Adrenal gland (tissue), 19 donors: ENCODE measurements at places on chromosomes 7 and 10.

GRCh38 chr10:132062641-132063390, 2.9 kb upstream of the JAKMIP3 start:
- no peak for DNase-seq

DNA sequence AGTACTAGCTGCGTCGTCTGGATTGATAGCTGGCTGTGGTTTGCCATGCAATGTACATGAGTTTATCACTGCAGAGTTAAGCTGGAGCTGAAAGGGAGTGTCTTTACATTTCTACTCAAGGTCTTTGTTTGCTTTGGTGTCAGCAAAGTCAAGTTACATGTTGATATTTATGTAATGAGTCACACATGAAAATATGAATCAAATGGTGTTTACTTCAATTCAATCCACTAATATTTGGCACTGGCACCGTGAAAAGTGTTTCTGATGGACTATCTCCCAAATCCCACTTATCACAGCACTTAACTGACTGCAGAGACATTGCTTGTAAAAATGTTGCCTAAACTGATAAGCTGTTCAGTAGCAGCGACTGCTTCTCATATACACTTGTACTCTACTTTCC, 395.9 kb downstream of the TFEC start:
- no peak for DNase-seq

GRCh38 chr10:117656385-117657367, 114.1 kb downstream of the EMX2 start:
- no peak for DNase-seq

DNA sequence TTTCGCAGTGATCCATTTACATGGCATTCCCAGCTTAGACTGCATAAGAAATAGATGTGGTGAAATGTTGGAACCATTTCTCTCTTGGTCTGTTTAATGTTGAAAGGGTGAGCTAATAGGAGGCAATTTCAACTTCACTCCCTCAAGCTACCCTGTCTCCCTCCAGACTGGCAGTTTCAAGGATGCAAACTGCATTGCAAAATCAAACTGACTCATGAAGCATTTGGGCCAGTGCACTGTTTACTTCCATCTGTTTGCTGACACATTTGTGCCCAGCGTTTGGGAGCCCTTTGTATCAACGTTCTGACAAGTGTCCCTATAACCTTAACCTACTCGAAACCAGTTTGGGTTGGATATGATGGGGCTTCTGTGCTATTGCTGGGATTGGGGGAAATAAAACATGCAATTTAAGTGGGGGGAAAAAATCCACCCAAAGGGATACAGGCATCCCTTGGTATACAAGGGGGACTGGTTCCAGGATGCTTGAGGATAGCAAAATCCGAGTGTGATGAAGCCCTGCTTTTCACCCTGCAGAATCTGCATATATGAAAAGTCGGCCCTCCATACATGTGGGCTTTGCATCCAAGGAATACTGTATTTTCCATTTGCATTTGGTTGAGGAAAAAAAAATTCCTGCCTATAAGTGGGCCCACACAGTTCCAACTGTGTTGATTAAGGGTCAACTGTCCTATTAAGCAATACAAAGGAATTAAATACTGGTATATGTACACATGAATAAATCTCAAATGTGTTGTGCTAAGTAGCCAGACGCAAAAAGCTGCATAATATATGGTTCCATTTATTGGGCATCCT, 15.6 kb downstream of the RHEB start:
- peak; percentile 84 for DNase-seq

GRCh38 chr10:77070346-77070745, 567.3 kb downstream of the KCNMA1 start:
- no peak for DNase-seq

- DNase-seq = no peak
Measured at GRCh38 chr7:98133181-98133580, 26.5 kb downstream of the LMTK2 start.

DNA sequence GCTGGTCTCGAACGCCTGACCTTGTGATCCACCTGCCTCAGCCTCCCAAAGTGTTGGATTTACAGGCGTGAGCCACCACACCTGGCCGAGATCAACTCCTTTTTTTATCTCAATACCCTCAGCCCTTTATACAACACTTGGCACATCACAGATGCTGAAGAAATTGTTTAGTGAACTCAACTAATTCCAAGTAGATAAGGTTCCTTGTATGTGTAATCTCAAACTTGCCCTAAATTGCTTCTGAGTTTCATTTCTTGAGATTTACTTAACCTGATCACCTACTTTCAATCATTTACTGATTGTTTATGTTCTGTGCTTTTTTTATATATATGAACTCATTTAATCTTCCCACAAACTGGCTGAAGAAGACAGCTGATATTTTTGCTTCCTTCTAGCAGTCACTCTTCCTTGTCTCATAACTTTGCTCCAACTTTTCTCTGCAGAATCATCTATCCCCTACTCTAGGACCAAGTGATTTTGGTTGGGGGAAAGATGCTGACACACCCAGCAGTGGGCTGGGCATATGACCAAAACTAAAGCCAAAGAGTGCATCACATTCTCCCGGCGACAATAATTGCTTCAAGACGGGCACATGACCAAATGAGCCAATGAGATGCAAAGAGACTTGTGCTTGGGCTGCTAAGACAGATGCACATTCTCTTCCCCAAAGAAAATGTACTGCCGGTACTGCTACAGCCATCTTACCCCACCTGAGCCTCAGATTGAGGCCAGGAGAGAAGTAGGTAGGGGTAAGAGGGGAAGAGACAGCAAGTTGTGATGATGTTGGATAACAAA, 40.3 kb upstream of the ARID5B start:
- DNase-seq = no peak

DNA sequence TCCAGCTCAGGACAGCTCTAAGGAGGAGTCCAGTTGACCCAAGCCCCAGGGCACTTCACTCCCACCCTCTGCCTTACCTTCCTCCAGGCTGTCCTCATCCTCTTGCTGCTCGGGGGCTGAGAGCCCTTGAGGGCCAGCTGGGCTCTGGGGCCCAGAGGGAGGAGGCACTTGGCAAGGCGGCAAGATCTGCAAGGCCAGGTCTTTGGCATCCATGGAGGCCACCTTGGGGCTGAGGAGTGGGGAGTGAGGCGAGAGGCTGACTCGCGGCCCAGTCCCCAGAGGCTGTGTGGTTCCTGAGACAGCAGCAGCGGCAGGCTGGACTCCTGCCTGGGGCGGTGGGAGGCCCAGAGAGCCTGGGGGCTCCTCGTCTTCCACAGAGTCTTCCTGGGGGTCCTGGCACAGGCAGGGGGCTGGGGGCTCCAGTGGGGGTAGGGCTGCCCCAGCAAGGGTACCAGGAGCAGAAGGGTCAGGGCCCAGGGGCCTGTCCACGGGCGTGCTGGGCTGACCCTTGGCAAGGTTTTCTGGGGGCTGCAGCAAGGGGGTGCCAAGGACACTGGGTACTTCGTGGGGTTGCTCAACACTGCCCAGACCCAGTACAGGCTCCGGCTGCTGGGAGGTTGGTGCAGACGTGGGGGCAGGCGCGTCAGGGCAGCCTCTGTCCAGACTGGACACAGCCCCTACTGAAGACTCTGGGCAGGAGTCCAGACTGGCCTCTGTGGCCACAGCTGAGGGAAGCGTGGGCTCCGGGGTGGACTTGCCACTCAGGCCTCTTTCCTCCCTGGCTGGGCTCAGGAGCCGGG, 6.5 kb downstream of the NACAD start:
- peak; percentile 44 for DNase-seq

DNA sequence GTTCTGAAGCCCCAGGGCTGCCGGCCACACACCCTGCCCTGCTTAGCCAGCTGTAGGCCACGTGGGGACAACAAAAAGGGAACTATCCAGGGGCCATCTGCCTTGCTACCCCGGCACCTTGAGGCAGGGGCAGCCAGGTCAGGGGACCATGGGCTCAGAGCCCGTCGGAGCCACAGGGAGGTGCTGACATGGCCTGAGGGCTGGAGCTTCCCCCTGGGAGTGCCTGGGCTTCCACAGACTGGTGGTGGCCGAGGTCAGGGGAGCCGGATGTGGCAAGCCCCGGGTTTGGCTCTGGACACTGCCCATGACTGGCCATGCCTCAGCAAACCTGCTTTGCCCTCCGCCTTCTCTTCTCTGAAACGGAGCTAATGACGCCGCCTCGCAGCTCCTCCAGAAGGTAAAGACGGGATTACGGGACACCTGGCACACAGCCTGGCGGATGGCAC, 178.5 kb downstream of the EBF3 start:
- DNase-seq = no peak

GRCh38 chr10:125868372-125868975, 12.6 kb downstream of the DHX32 start:
- no peak for DNase-seq

GRCh38 chr10:93126483-93127052, 52.9 kb downstream of the CYP26A1 start:
- DNase-seq = no peak

DNA sequence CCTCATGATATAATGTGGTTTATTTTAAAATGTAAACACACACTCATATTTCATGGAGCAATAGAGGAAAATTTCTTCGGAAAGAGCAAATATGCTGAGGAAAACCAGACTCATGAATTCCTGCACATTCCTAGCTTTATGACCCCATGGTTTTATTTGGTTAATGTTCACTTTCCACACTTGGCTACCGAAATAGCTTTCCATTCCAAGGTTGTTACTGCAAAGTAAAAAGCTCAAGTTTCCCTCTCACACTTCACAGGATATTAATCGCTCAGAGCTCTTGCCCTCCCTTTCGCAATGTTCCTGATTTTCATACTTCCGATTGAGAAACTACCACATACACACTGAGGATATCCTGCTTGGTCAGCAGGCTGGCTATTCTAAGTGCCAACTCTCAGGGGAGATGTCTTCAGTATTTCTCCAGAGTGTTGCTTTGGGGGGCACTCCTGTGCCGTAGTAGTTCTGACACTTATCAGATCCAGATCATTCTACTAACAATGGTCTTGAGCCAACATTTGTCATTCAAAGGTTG, 77.5 kb upstream of the STEAP1B start:
- peak; percentile 60 for DNase-seq

DNA sequence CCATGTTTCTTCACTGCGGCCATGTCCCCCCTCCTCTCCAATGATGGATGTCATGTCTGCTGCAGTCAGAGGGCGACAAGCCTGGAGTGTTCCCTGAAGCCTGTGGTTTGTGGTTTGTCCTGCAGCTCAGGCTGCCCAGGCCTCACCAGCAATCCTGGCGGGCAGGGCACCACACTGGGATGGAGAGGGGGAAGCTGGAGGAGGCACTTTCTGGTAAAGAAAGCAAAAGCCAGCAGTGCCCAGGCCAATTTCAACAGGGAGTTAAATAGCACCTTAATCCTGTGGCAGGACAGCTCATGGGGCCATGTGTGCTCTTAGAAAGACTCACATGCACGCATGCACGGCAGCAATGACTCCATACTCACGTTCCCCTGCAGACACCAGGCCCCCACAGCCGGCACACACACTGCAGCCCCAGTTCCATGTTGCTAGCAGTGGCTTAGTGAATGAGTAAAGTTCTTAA, 158.3 kb downstream of the EGFR start:
- DNase-seq = no peak

- DNase-seq = no peak
Measured at GRCh38 chr10:123878666-123879303, 12.8 kb downstream of the CPXM2 start.

DNA sequence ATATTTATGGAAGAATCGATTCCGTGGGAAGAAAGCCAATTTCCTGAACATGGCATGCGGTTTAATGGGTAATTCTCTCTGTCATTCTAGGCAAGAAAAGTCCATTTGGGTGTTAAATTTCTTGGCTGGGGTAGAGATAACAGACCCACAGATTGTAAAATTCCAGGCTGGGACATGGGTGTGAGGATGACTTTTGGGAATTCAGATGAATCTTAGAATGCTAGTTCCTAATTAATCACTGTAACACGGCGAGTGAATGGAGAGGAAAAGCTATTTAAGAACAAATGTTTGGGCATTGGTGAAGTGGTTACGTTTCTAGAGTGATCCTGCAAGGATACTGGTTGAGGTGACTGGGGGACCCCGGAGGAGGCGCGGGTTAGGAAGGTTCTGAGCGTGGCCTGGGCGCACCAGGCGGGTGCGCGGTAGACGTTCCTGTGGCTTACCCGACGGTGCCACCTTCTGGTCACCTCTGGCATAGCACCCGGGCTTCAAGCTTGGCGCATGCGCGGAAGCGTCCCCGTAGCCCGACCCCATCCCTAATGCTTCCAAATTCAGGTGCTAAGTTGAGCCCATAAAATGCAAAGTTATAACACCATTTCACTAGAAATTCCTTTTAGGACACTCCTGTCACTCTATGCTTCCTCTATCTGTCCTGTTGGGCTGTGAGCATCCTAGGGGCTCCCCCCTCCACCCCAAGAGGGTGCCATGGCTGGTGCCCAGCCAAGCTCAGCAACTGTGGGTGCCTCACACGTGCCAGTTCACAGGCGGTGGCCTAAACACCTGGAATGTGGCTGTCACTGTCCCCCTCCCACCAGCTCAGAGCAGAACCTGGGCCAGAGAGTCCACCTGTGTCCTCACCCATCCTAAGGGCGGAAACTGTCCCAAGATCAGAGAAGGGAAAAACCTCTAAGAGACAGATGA, 104.4 kb downstream of the PTPRE start:
- peak; percentile 90 for DNase-seq

DNA sequence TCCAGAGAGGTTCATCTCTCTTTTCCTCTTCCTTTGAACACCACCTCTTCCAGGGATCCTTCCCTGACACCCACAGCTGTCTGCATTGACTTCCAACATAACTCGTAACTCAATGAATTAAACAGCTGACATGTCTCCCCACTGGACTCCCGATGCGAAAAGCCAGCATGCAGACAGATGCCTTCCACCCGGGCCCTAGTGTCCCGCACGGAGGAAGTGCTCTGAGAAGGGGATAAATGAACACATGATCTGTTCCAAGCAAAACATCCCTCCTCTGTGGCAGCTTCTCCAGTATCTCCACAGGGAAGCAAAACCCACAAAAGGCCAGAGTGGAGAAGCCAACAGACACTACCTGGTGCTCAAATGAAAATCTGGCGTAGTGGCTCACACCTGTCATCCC, 28.3 kb downstream of the OGDHL start:
- DNase-seq = no peak

GRCh38 chr7:44796034-44796503, 412 bp upstream of the PPIA start:
- no peak for DNase-seq

DNA sequence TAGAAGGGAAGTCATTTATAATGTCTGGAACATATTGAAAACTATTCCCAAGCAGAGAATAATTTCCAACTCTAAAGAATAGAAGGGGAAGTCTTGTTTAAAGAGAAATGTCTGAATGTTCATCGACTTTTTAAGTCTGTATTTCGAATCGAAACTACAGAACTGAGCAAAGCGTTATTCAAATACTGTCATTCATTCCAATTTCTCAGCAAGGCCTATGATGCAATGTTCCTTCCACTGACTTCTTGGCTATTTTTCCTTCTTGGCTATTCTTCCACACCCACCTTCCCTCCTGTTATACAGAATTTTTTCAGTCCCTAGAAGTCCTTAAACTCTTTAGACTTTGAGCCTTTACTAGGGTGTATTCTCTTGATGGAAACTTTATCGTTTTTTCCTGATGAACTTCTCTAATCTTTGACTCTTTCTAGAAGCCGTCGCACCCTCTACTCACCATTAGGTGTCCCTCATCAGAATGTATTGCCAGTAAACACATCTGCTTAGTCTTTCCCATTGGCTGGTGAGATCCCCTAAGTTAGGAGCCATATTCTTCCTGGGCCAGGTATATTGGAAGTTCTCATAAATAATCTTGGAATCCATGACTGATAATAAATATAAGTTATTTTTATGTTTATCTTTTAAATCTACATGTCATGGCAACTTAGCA, 235.7 kb upstream of the CCDC6 start:
- DNase-seq = no peak
